ENCODE measurements at places on chromosomes 16 and 17. TPM values are rescaled to one million over a fixed set of nuclear protein-coding genes. Genes with fewer than 3 reads are reported as not detected.
A peak's percentile ranks its signal among the peaks of the same experiment; 100 is the strongest.

DNA sequence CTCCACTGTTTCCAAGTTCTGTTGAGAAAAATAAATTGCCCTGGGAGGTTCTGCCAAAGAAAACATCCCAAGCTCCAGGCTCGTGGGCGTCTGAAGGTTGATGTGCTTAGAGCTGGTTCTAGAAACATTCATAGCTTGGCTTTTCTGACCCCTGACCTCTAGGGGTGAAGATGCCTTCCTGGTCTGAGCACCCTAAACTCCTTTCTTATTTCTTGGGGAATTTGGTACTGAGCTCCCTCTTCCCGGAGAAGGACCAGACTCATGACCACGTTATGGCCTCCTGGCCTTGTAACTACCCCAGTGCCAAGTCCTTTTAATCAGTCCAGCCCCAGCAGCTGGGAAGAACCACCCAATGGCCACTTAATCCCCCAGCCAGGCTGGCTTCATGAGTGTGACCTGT, 66.4 kb downstream of the MYH11 start:
- DNase-seq = no peak

DNA sequence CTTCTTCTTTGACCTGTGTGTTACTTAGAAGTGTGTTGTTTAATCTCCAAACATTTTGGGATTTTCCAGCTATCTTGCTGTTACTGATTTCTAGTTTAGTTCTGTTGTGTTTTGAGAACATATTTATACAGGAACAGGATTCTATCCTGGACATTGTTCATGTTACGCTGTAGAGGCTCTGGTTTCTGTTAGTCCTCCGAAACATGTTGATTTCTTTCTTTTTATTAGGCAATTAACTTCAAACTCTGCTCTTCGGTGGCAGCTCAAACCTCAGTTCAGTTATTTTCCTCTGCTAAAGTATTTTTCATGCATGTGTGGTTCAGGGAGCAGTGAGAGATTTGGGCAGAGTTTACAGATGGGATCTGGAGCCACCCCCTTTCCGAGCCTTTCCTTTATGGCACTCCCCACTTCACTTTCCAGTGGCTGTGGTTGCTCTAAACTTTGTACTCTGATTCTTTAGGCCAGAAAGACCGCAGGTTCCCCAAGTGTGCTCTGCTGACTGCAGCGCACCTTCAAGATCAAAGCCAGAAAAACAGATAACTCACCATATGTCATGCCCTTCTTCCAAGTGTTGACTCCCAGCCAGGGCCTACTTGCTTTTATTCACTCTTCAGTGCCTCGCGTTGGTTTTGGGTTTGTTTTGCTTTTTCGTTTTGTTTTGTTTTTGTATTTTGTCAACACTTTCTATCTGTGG, 77.6 kb upstream of the KSR1 start:
- DNase-seq = no peak

DNA sequence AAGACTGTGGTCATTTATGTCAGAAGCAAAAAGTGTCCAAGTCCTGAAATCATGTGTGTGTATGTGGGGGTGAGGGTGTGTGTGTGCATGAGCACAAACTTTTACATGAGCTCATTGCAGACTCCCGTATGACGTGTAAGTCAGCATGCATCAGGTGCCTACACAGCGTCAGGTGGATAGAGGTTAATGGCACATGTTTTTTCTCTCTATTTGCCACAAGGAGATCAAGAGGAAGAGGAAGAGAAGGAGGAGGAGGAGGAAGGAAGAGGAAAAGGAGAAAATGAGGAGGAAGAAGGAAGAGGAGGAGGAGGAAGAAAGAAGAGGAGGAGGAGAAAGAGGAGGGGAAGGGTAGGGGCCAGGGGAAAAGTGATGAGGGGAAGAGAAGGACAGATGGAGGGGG, 178.0 kb upstream of the DYNLRB2 start:
- no peak for DNase-seq

DNA sequence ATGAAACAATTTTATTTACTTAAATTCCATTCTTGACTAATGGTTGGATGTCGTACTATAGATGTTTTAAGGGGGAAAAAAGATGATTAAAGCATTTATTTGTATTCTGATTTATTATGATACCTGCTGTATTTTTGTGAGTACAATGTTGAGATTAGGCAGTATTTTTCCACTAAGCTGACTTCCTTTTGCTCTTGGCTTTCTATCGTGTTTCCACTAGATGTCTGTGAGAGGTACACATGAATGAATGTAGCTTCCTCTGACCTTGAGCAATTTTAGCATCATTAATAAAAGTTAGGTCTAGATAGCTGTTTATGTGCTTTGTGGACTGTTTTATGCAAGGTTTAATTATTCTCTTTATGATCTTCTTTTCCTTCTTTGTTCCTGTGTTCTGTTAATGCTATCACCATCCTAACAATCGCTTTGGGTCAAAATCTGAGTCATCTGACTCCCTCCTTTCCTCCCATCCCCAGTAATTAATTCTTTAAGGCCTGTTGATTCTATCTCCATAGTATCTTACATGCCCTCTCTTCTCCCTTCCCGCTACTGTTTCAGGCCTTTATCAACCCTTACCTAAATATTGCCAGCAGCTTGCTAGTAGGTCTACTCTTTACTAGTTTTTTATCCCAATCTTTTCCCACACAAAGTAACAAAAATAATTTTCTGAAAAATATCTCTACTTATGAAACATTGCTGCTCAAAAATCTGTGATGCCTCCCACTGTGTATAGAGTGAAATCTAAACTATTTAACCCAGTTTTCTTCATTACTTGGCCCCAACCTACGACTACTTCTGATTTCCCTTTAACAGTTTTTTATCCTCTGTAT, 76.0 kb downstream of the VMP1 start:
- DNase-seq = peak; percentile 48

DNA sequence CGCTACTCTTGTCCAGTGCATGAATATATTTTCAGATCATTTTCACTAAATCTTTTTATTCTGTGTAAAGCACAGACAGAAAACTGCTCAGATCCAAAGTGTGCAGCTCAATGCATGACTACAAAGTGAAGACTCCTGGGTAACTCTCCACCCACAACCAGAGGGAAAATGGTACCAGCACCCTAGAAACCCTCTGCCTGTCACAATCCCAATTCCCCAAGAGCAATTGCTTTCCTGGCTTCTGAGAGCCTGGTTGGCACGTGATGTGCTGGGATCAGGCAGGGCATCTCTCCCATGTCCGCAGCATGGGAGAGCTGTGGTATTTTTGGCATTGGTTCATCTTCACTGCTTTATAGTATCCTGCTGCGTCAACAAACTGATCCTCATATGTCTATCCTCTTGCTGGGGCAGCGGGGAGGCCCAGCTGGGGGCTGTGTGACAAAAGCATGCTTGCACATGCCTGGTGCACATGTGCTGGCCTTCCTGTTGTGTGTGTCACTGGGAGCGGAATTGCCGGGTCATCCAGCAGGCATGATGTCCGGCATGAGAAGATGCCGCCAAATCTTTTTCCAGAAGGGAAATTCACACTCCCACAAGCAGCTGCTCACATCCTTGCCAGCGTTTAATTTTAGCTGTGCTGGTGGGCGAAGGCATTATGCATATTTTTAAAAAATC, 278.9 kb upstream of the FOXF1 start:
- no peak for DNase-seq

DNA sequence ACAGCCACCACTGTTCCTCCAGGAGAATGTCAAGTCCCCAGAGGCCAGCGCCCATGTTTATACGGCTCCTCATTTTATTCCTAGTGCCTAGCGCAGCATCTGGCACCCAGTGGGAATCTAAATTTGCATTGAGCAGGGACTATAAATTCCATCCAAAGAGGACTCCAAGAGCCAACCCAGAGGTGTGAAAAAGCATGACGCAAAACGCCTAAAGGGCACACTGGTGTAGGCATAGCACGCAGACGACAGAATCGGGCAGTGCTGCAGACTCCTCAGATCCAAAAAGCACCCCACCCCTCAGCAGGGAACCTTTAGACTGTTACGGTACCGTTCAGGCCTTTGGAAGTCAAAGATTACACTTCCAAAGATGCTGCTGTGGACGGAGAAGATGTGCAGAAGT, 19.5 kb downstream of the TEKT5 start:
- no peak for DNase-seq

DNA sequence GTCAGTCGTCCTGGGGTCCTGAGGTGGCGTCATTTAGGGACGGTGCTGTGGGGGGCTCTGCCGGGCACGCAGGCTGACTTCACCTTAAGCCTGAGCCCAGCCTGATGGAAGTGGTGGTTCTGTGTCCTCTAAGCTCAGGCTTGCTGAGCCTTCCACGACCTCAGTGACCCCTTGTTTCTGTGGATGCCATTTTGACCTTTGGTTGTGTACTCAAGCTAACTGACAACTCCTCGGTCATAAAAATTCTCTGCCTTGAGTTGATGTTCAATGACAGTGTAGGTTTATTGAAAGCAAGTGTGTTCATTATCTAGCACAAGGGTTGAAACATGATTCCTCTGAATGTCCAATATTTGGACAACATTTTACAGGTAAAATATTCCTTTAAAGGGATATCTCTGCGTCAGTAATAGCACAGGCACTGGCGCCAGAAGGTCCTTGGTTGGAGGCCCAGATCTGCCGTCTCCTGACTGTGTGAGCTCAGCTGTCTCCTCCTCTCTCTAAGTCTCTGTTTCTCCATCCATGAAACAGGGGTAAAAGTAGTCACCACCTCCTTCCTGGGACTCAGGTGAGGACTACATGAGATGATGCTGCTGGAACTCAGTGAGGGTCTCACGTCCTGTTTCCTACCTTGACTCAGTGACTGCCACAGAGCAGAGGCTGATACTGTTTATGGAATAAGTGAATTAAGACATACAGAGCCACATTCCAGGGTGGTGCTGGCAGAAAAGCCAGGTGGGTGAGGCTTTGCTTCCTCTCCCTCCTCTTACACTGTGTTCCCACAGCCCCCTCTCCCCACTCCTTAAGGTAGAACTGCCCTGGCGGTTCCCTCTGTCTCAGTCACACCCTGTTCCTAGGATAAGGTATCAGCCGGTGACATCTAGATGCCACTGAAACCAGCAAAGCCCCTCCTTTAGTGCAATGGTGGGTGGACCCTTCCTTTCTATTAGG, 75.7 kb downstream of the IRF8 start:
- DNase-seq = no peak

DNA sequence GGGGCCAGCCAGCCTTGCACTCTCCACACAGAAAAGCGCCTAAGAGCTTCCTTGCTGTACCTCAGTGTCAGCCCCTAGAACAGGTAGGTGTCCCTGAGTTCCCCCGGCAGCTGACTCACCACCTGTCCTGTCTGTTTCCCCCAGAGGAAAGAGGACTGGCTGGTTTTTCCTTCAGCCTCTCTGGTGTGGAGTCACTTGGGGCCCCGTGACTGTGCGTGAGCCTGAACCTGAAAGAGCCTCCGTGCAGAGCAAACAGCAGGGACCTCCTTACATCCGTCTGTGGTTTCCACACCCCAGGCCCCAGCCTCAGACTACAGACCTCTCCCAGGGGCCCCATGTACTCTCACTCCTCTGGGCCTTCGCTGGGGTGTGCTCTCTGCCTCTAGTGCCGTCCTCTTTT, 87.8 kb downstream of the GNAO1 start:
- DNase-seq = no peak

DNA sequence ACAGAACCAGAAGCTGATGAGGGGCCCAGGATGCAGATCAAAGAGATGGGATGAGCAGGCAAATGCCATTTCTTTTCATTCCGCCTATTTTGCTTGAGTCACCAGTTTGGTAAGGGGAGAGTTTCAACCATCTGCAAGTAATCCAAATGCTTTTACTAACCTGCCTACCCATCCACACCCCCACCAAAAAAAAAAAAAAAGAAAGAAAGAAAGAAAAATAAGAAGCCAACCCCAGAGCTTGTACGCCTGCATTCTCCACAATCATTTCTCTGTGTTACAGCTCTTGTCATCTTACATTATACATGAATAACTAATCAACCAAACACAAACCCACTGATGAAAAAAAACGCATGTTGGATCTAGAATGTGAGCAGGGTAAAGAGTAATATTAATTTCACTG, 15.7 kb upstream of the MSI2 start:
- no peak for DNase-seq

GRCh38 chr17:71033336-71033735, 864.0 kb downstream of the KCNJ2 start:
- DNase-seq = no peak

GRCh38 chr16:1193143-1193824, 31.8 kb downstream of the TPSG1 start:
- DNase-seq = no peak

- DNase-seq = no peak
These were observed 23.1 kb downstream of the CD300LB start for GRCh38 chr17:74508156-74508555.

DNA sequence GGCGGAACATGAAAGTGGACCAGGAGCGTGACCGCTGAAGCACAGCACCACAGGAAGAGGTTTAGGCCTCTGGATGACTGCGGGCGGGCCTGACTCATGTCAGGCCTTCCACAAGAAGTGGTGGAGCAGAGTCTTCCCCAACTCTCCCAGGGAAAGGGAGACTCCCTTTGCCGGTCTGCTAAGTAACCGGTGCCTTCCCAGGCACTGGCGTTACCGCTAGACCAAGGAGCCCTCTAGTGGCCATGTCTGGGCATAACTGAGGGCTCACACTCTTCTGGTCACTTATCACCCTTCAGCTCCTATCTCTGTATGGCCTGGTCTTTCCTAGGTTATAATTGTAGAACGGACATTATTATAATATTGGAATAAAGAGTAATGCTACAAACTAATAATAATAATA, 1931.9 kb downstream of the TP53TG3F start:
- DNase-seq = peak; percentile 11

GRCh38 chr17:61489719-61490490, 37.7 kb downstream of the TBX4 start:
- no peak for DNase-seq

DNA sequence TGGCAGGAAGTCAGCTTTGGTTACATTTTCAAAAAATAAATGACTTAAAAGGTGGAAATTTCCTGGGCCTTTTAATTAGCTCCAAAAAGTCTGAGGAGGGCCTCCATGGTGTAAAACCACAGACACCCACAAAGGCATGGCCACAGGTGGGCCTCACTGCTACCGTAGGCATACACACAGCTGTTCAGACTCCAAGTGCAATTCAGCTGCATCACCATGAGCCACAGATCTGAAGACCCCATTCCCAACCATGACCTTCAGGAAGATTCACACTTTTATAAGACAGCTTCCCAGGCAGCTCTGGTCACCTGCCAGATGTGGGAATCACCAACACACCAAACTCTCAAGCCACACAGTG, 20.6 kb downstream of the CSNK2A2 start:
- no peak for DNase-seq

Gene KRTAP4-3
- total RNA-seq = not detected

Gene TRPV2
- 2.2 TPM for total RNA-seq

Gene RANBP10
- 12.0 TPM for total RNA-seq
